ENCODE measurements at places on chromosomes 7 and 10.
A peak's percentile ranks its signal among the peaks of the same experiment; 100 is the strongest.

DNA sequence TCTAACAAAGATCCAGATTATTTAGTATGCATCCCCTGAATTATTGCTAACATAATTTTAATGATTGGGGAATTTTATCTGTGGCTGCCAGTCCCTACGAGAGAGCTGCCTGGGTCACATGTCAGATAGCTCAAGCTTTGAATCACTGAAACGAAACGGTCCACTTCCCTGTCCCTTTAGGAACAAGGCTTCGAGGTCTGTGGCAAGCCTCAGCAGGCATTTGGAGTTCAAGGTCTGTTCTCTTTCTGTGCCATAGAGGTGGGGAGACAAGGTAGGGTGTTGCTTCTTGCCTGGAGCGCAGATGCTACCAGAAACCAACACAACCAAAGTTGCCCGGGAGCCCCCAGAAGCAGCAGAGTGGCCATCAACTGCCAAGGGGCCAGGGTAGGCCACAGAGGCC, 13.9 kb upstream of the SH2D4B start:
- no peak overlapping the region for H3K4me3 ChIP-seq
- peaks cover 11% of the 10 kb centered on the region for H3K4me1 ChIP-seq

- no peaks in the 10 kb centered on the region for H3K36me3 ChIP-seq
- peaks cover 6% of the 10 kb centered on the region for H3K4me1 ChIP-seq
- no peak overlapping the region for H3K4me3 ChIP-seq
- no peak for DNase-seq
- no peak overlapping the region for H3K27ac ChIP-seq
These were observed 30.2 kb downstream of the KDM7A start for GRCh38 chr7:140146574-140146973.

GRCh38 chr7:134058980-134059379, 68.2 kb upstream of the LRGUK start:
- H3K36me3 ChIP-seq: no peaks in the 10 kb centered on the region
- peak; percentile 19 for DNase-seq
- no peak overlapping the region for H3K4me3 ChIP-seq
- H3K27ac ChIP-seq: no peak overlapping the region
- no peaks in the 10 kb centered on the region for H3K27me3 ChIP-seq

- H3K36me3 ChIP-seq: no peaks in the 10 kb centered on the region
- H3K27me3 ChIP-seq: no peaks in the 10 kb centered on the region
- peaks cover 10% of the 10 kb centered on the region for H3K4me1 ChIP-seq
- no peak overlapping the region for H3K27ac ChIP-seq
These were observed 93.5 kb downstream of the KLF6 start for GRCh38 chr10:3691482-3691881.

DNA sequence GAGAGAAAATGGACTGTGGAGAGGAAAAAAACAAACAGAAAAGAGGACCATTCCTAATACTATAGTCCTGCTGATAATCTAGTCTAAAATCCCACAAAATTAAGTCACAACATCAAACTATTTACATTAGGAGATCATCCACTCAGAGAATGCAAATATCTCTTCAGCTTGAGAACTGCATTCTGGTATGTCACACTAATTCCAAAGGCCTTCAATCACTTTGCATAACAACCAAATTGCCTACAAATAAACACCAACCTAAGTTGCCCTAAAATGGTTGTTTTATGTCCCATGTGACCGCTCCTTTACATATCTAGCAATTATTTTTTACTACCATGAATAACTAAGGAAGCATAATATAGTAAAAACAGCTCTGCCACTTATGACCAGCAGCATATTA, 264.3 kb downstream of the CACNA2D1 start:
- no peak for DNase-seq
- H3K36me3 ChIP-seq: no peaks in the 10 kb centered on the region
- H3K4me3 ChIP-seq: no peak overlapping the region
- H3K27me3 ChIP-seq: no peaks in the 10 kb centered on the region

DNA sequence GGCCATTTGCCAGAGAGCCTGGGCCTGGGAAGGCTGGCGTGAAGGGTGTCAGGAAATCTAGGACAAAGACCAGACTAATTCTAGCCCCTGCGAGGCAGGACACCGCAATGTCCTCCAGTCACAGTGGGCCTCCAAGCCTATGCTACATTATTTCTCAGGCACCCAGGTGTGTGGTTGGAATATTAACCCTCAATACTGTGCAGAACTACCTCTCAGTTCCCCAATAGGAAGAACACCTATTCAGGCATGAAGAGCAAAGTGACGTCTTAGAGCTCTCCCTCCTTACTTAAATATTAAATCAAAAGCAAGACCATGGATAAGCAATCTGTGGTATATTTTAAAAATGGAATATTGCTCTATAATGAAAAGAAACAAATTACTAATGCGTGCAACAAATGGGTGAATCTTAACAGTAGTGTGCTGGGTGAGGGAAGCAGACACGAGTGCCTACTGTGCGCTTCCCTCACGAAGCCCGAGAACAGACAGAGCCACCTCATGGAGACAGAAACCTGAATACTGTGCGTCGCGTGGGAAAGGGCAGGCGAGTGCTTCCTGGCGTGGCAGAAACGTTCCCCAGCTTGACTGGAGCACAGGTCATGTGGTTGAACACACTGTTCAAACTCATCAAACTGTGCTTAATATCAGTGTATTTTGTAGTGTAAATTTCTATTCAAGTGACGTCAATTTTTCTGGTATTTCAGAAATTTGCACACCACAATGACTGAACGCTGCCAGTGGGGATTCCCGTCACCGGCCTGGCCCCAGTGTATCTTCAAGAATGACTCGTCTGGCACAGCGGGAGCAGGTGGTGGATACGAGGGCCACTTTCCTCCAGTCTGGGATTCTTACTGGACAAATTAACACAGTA, 15.5 kb upstream of the PTPRN2 start:
- H3K27me3 ChIP-seq: no peaks in the 10 kb centered on the region
- no peak overlapping the region for H3K27ac ChIP-seq
- no peak for DNase-seq
- H3K4me3 ChIP-seq: no peak overlapping the region
- H3K36me3 ChIP-seq: no peaks in the 10 kb centered on the region

GRCh38 chr7:149226840-149227494, 12.5 kb upstream of the ZNF212 start:
- no peak overlapping the region for H3K4me3 ChIP-seq
- DNase-seq: no peak
- no peak overlapping the region for H3K27ac ChIP-seq
- peaks cover 23% of the 10 kb centered on the region for H3K36me3 ChIP-seq

GRCh38 chr7:108016841-108017775, 14.1 kb upstream of the LAMB1 start:
- H3K36me3 ChIP-seq: no peaks in the 10 kb centered on the region
- peaks cover 40% of the 10 kb centered on the region for H3K4me1 ChIP-seq
- H3K4me3 ChIP-seq: no peak overlapping the region
- no peak overlapping the region for H3K27ac ChIP-seq

- H3K27ac ChIP-seq: peak overlapping the region; percentile 16
- no peaks in the 10 kb centered on the region for H3K36me3 ChIP-seq
- DNase-seq: no peak
- peaks cover 95% of the 10 kb centered on the region for H3K4me1 ChIP-seq
- no peak overlapping the region for H3K4me3 ChIP-seq
These were observed 16.9 kb downstream of the KCNMA1 start for GRCh38 chr10:77620731-77621130.

DNA sequence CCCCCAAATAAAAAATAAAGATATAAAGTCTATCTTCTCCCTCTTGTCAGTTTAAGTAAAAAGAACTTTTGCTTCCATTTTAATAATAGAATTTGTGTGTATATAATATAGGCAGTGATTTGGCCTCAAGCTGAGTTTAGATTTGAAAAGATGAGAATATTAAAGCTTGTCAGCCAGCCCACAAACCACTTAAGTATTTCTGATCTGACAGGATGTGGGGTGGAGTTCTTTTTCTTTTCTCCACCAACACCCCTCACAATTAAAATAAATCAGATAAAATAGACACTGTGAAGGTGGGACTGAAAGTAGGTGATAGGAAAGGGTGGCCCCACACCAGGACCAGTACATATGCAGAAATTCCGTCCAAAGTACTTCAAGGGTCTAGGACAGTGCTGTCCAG, 714.1 kb downstream of the AUTS2 start:
- no peak overlapping the region for H3K27ac ChIP-seq
- DNase-seq: no peak
- no peaks in the 10 kb centered on the region for H3K27me3 ChIP-seq
- no peaks in the 10 kb centered on the region for H3K36me3 ChIP-seq

DNA sequence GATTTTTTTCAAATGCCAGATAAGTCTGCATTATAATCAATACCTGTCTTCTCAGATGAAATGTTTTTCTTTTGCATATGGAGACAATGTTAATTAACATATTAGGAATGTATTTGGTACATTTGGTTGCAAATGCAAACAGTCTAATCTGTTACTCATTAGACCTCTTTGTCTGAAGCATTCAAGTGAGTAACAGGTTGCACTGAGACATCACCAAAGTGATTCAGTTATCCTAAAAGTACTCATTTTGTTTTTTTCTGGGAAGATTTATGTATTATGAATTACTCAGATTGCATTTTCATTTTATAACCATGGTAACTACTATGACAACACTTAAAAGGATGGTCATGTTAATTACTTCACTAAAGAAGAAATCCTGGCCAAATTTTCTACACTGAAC, 513.6 kb downstream of the HTR7 start:
- no peak for DNase-seq
- H3K4me1 ChIP-seq: no peaks in the 10 kb centered on the region
- no peak overlapping the region for H3K27ac ChIP-seq
- no peak overlapping the region for H3K4me3 ChIP-seq

DNA sequence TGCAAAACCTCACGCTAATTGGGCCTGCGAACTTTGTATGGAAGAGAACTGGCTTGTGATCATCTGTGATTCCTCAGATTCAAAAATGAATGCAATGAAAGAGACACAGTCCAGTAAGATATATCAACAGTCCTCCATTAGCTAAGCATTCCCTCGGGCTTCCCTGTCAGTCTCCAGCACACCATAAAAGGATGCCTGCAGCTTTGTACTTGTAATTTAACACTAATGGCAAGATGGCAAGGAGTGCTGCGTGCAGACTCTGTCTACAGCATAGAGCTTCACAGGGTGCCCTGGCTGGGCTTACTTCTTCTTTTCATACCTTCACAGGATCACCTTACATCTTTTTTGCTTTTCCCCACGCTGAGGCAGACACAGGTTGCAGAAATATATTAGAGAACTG, 200.0 kb downstream of the GFRA1 start:
- H3K27ac ChIP-seq: no peak overlapping the region
- no peaks in the 10 kb centered on the region for H3K27me3 ChIP-seq
- DNase-seq: no peak
- H3K4me3 ChIP-seq: no peak overlapping the region

DNA sequence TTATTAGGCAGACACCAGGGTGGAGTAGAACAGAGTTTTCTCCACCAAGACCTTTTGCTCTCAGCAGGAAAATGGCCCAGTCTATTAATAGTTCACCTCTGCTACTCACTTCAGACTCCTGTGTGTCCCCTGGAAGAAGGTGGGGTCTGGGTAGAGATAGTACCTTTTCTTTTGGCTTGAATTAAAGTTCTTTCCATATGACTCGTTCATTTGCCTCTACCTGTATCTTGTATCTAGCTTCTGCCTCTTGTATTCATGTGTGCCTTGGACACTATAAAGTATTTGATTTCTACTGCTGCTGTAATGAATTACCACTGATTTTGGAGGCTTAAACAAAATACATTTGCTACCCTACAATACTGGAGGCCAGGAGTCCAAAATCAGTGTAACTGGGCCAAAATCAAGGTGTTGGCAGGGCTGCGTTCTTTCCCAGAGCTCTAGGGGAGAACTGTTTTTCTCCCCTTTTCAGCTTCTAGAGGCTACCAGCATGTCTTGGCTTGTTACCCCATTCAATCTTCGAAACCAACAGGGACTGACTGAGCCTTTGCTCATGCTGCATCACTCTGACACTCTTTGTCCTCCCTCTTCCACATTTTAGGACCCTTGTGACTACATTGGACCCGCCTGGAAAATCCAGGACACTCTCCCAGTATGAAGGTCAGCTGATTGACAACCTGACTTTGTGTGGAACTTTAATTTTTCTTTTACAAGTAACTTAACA, 155.6 kb upstream of the PRSS58 start:
- no peak overlapping the region for H3K27ac ChIP-seq

DNA sequence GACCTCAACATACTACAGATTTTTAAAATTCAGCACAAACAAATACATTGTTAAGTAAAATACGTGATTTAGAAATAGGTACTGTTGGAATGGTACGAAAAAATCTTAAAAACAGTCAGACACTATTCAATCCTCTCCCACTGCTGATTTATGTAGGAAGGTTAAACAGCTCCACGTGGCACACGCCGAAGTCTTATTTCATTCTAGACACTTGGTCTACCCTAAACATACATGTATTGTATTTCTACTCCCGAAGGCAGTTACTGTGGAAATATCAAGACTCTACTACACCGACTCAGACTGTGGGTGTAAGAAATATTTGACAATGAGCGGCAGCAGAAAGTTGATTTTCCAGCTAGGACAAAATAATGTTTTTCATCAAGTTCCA, 130.6 kb downstream of the MPP7 start:
- no peaks in the 10 kb centered on the region for H3K36me3 ChIP-seq
- H3K27ac ChIP-seq: peak overlapping the region; percentile 66
- no peak for DNase-seq
- H3K4me3 ChIP-seq: no peak overlapping the region
- no peaks in the 10 kb centered on the region for H3K27me3 ChIP-seq

GRCh38 chr10:112515852-112516251, 68.8 kb downstream of the VTI1A start:
- no peaks in the 10 kb centered on the region for H3K4me1 ChIP-seq
- no peaks in the 10 kb centered on the region for H3K36me3 ChIP-seq
- H3K27ac ChIP-seq: no peak overlapping the region
- no peak for DNase-seq
- H3K27me3 ChIP-seq: no peaks in the 10 kb centered on the region

DNA sequence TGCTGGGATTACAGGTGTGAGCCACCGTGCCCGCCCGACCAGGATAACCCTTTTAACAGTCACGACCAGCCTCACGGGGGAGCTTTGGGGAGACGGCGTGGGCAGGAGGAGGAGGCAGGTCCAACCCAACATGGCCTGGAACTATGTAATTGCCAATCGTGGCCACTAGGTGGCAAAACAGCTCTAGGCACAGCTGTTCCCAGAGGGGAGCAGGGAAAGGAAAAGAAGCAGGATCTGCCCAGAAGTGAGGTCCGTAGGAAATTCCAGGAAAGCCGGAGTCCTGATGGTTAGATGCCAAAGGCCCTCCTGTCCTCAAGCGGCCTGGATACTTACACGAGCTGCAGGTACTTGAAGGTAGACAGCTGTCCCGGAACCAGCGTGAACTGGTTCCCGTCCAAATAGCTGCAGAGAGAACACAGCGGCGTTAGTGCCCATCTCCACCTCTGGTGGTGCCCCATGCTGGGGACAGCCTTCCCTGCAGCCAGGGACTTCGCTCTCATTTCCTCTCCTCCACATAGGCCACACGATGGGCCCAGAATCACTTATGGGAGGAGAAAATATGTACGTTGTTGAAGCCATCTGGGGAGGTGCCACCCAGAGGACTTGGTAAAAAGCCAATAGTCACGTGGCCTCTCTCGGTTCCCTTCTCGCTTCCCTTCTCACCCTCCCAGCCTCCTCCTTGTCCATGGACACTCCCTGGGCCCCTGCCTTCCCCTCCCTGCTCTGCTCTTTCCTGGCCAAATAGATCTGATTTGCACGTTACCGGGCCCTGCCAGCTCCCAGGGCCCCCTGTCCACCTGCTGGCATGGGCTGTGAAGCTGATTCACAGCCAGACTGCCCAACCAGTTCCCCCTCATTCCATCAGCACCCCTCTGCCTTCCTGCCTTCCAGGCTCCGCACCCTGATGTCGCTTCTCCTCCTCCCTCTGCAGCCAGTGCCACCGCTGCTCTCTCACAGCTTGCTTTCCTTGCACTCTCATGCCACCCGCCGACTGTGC, 148.1 kb downstream of the SLIT1 start:
- no peaks in the 10 kb centered on the region for H3K27me3 ChIP-seq
- peak; percentile 94 for DNase-seq
- no peak overlapping the region for H3K27ac ChIP-seq
- no peaks in the 10 kb centered on the region for H3K36me3 ChIP-seq
- H3K4me1 ChIP-seq: peaks cover 14% of the 10 kb centered on the region
